Activated T-helper 2 cell treated with anti-CD3 and anti-CD28 coated beads, Interferon-gamma antibody, Interleukin-2, Interleukin-4, amounts not matched to agents 10 μg/mL and 5 μg/mL and 100 μg/mL, durations not matched to agents 14 hours and 24 hours and 36 hours (primary cell): ENCODE measurements at places on chromosomes 7 and 10. TPM values are rescaled to one million over a fixed set of nuclear protein-coding genes. Genes with fewer than 3 reads are reported as not detected.

- H3K4me3 ChIP-seq = no peak overlapping the region
- DNase-seq = no peak
- no peaks in the 10 kb centered on the region for H3K27me3 ChIP-seq
- H3K4me1 ChIP-seq = peaks cover 34% of the 10 kb centered on the region
These were observed 93.0 kb upstream of the SP4 start for GRCh38 chr7:21334906-21335305.

The SVOPL gene
- not detected in 2 replicates for total RNA-seq

GRCh38 chr10:20688797-20689544, 208.1 kb downstream of the NEBL start:
- no peaks in the 10 kb centered on the region for H3K27me3 ChIP-seq
- DNase-seq = no peak
- H3K4me3 ChIP-seq = no peak overlapping the region
- no peaks in the 10 kb centered on the region for H3K4me1 ChIP-seq

The ADIRF gene
- total RNA-seq = not detected in 2 replicates

DNA sequence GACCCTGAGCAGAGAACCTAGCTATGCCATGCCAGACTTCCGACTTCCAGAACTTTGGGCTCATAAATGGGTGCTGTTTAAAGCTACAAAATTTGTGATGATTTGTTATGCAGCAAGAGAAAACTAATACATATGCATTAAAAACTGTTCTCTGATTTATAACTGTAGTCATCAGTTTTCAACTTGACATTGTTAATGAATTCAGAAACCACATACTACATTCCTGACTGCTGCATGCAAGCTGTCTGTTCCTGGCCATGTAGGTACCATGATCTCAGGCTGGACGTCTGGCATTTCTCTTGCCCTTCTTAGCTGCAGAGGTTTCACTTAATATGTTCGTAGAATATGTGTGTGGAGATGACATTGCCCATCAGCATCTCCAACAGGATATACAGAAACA, 28.4 kb downstream of the MKX start:
- H3K36me3 ChIP-seq = no peaks in the 10 kb centered on the region
- H3K27ac ChIP-seq = no peak overlapping the region
- H3K27me3 ChIP-seq = peaks cover 21% of the 10 kb centered on the region
- DNase-seq = no peak

DNA sequence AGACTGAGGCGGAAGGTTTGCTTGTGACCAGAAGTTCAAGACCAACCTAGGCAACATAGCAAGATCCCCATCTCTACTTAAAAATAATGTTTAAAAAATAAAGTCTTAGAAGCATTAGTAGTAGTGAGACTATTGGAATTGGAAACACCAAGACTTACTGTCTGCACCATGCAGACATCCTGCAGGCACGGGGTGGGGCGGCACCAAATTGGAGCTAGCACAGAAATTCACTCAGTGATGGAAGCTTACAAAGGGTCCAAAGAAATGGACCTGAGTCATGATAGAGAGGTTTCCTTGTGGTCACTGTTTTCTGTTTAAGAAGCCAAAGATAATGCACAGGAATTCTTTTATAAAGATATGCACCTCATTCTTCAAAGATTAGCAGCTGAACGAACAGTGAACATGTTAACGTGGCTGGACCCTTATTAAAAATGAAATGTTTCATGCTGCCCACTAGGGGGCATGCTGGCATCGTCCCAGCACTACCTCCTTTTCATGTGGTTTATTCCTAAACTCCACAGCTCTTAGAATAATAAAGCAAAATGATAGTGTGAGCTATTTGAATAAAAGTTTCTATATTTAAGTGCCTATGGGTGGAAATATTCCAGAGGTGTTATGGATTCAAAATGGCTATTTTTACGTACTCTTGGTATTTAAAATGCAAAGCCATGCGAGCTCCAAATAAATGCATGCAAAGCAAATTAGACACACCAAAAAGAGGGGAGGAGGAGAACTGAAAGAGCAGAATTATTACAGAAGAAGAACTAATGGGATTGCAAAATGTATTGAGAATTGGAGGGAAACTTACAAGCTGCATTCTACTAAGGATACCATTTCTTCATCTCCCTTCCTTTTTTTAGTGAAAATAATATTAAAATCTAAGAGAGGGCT, 28.6 kb downstream of the PDSS1 start:
- DNase-seq = no peak
- H3K36me3 ChIP-seq = peaks cover 72% of the 10 kb centered on the region
- H3K4me3 ChIP-seq = no peak overlapping the region
- no peaks in the 10 kb centered on the region for H3K27me3 ChIP-seq

GRCh38 chr10:35707642-35708425, 65.7 kb upstream of the FZD8 start:
- DNase-seq = no peak
- no peaks in the 10 kb centered on the region for H3K4me1 ChIP-seq
- H3K27ac ChIP-seq = no peak overlapping the region
- no peaks in the 10 kb centered on the region for H3K27me3 ChIP-seq

GRCh38 chr10:86186633-86187032, 180.0 kb downstream of the GRID1 start:
- no peak overlapping the region for H3K4me3 ChIP-seq
- peaks cover 8% of the 10 kb centered on the region for H3K4me1 ChIP-seq
- H3K27ac ChIP-seq = no peak overlapping the region
- H3K36me3 ChIP-seq = no peaks in the 10 kb centered on the region
- H3K27me3 ChIP-seq = peaks cover 14% of the 10 kb centered on the region
- no peak for DNase-seq

- no peaks in the 10 kb centered on the region for H3K4me1 ChIP-seq
- DNase-seq = no peak
- no peak overlapping the region for H3K4me3 ChIP-seq
- H3K27ac ChIP-seq = no peak overlapping the region
- H3K36me3 ChIP-seq = no peaks in the 10 kb centered on the region
These were observed 223.7 kb downstream of the MAD1L1 start for GRCh38 chr7:2008936-2009540.

The ABCB4 gene
- total RNA-seq = not detected in 2 replicates

DNA sequence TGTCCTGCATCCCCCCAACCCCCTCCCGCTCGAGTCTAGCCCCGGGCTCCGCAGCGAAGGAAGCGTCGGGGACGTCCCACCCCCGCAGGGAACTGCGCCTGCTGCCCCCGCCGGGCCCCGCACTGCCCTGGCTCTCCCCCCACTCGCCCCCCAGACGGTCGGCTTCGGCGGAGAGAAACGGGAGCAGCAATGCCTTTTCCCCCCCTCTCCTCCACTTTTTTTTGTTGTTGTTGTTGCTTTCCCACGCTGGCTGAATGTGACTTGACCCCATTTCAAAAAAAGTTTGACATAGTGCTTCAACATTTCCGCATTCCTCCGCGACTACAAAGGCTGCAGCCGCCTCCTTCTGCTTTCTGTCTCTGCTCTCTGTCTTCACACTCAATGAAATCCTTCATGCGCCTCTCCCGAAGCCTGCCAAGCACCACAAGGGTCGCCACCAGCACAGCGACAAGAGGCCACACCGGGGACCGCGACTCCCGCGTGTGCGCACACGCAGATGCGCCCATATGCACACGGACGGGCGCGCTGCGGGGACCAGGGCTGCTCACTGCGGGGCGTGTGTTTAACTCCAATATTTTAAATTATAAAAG, 1.0 kb downstream of the CDK6 start:
- peaks cover 35% of the 10 kb centered on the region for H3K4me1 ChIP-seq
- H3K36me3 ChIP-seq = peaks cover 46% of the 10 kb centered on the region
- peak overlapping the region; percentile 99 for H3K27ac ChIP-seq
- peak; percentile 46 for DNase-seq

GRCh38 chr10:71214641-71215559, 2.5 kb downstream of the UNC5B start:
- DNase-seq = no peak
- H3K4me1 ChIP-seq = peaks cover 4% of the 10 kb centered on the region

- no peak overlapping the region for H3K4me3 ChIP-seq
- no peak for DNase-seq
These were observed 207.9 kb downstream of the CACNA2D1 start for GRCh38 chr7:82235713-82236112.

The PRLHR gene
- not detected in 2 replicates for total RNA-seq

GRCh38 chr10:117761695-117762094, 219.1 kb downstream of the EMX2 start:
- no peaks in the 10 kb centered on the region for H3K36me3 ChIP-seq
- no peak for DNase-seq
- H3K27me3 ChIP-seq = peaks cover 2% of the 10 kb centered on the region
- no peak overlapping the region for H3K4me3 ChIP-seq
- H3K4me1 ChIP-seq = no peaks in the 10 kb centered on the region
